ENCODE measurements at places on chromosomes 2 and 18.

- DNase-seq, result no peak
Observed at GRCh38 chr2:133452146-133452545, 116.1 kb downstream of the NCKAP5 start.

- DNase-seq, result no peak
Observed at GRCh38 chr2:8303322-8303832, 378.5 kb upstream of the ID2 start.

DNA sequence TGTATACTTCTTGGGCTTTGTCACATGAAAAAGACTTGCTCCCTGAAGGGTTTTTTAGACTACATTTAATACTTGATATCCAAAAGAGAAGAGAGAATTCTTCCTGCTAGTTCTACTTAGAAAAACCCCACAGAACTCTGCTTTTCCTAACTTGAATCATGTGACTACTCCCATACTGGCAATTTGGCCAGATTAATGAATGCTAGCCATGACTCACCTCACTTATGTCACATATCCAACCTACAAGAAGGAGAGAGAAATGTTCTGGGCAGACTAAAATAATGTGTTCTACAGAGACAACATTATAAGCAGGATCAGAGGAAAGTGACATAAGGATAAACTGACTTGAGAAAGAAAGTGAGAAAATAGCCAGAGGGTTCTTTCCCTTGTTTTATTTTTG is 249.3 kb upstream of the GULP1 start:
- no peak for DNase-seq

DNA sequence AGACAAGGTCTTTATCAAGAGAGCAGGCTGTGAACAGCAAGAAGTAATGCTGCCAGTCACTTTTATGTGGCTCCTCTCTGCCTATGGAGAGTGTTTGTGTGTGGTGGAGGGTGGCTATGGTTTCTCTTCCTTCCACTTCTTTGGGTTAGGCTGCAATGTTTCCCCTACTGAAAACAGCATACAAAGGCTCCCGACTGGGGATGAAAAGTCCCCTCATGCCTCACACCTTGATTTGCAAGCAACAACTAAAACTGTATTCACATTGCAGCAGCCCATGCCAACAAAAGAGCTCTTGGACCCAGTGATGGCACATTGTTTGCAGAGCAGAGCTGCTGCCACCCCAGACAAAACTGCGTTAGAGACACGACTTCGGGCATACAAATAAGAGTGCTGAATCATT is 301.6 kb downstream of the SLC8A1 start:
- no peak for DNase-seq

- no peak for DNase-seq
Observed at GRCh38 chr2:42342795-42343241, 18.2 kb downstream of the COX7A2L start.

DNA sequence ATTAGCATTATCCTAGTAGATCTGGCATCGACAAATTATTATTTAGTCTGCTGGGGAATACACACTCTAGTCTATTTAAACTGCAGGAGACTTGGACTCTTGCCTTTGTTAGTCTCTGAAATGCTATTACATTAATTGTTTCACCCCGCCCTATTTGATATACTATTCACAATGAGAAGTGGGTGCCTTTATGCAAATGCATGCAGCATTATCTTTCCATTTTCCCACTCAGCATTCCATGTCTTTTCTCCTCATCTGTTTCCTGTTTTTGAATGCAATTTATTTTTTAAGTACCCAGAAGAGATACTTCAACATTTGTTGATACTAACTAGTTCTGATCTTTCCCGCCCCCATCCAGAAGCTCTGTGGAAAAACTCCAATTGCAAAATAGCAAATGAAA is 395.3 kb upstream of the NXPH2 start:
- peak; percentile 9 for DNase-seq

- no peak for DNase-seq
Observed at GRCh38 chr18:26540043-26540628, 8.2 kb downstream of the KCTD1 start.

DNA sequence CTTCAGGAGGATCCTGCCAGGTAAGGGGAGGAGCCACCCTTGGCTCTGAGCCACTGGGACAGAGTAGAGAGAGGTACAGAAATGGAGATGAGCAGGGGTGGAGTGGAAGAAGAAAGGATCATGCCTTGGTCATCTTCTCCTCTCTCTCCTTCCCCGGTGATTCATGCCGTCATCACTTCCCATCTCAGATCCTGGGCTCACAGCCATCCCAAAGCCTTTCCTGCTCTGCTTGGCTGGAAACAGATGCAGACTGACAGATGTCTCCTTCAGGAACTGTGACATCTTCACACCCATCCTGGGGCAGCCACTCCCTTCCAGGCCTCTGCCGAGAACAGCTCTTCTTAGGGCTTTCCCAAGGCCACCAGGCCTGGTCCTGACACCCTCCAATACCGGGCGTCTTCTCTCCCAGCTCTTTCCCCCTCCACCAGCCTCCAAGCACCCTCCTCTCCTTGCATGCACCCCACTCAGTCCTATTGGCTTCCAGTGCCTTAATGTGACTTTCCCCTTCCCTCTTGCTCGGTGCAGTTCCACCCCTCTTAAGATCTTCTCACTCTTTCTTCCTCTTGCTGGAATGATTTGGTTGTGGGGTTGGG is 58.3 kb upstream of the TNP1 start:
- DNase-seq, result no peak

DNA sequence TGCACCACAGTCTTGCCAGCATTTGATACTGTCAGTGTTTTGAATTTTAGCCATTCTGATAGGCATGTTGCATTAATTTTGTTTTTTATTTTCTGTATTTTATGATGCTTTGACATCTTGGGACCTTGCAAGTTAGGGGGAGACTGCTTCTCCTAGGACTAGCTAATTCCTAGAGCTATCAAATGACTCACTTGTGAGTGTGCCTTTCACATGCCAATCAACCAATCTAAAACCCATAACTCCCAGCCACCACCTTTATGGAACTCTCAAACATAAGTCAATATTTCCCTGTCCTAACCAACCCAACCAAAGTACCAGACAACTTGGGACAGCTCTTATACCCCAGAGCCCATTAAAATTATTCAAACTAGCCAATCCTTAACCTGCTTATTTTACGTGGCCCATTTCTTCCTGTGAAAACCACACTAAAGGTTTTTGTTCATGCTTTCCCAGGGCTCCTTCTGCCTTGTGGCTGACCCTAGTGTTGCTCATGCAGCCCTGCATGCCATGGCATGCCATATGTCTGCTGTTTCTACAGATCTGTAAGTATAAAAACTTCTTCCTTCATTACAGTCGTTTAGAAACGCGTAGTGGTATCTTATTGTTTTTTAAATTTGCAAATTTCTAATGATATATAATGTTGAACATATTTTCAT is 230.1 kb downstream of the GPD2 start:
- no peak for DNase-seq

GRCh38 chr2:200311139-200311538 is 4.6 kb downstream of the SPATS2L start:
- no peak for DNase-seq

DNA sequence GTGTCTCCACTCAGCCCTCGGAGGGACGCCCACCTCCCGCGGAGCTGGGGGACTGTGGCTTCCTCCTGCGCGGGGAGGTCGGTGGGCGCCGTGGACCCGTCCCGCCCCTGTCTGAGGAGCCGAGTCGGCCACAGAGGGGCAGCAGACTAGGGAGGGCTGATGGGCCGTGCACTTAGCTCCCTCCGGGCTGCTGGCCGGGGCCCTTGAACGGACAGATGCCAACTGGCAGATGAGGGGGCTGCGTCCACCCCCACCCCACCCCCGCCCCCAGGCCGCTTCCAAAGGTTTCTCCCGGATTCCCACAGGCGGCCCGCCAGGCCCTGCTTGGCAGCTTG is 10.4 kb upstream of the UBE2F start:
- DNase-seq, result no peak

- DNase-seq, result no peak
Observed at GRCh38 chr2:19711470-19712372, 190.1 kb downstream of the TTC32 start.

- peak; percentile 34 for DNase-seq
Observed at GRCh38 chr2:159946326-159946999, 116.0 kb downstream of the PLA2R1 start.

GRCh38 chr2:144183727-144184126 is 336.2 kb downstream of the ZEB2 start:
- DNase-seq, result no peak

DNA sequence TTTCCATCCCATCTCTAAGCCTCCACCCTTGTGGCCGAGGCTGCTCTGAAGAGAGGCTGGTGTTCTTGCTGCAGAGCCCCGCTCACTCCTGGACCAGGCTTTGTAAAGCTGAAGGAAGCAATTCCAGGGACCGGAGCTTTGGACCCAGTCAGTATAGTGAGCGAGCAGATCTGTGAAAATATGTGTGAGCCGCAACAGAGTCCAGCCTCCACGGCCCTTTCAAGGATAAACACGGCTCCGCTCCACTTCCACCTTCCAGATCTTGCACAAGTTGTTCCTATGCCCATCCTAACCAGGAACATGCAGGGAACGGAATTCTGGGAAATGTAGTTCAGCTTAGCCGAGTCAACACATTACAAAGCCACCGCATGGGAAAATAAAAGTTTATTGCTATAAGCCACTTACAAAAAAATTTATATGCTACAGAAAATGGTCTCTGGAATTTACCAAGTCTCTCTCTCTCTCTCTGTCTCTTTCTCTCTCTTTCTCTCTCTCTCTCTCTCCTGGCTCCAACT is 151.7 kb upstream of the ZNF521 start:
- no peak for DNase-seq

DNA sequence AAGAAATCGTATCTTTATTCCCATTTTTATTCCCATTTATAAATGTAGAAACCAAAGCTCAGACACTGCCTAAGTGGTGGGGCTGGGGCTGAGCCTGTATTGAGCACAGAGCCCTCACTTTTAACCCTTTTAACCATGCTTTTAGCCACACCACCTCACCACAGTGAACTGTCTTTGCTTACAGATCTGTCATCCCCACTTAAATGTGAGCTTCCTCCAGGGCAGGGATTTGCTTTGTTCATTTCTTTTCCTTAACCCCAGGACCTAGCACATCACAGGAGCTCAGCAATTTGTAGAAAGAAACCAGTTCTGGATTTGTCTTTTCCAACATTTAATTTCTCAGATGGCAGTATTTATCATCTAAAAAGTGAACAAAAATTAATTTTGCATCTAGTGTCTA is 2.2 kb downstream of the BOD1L2 start:
- no peak for DNase-seq

GRCh38 chr18:3669376-3669775 is 219.4 kb downstream of the TGIF1 start:
- DNase-seq, result no peak

- DNase-seq, result no peak
Observed at GRCh38 chr2:176812246-176812775, 400.3 kb upstream of the HNRNPA3 start.

- DNase-seq, result no peak
Observed at GRCh38 chr2:190582736-190583506, 48.4 kb upstream of the NEMP2 start.

DNA sequence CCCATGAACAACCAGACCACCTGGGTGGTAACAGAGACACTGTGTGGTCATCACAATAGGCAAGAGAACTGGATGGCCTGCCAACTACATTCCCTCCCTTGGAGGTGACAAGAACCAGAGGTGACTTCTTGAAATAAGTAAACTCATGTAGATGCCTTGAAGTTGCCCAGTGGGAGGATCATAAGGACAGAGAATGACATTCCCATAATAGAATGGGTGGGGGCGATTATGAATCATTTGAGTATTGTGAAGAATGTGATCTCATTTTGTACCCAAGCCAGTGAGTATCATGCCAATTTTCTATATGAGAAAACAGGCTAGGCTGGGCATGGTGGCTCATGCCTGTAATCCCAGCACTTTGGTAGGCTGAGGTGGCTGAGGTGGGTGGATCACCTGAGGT is 211.4 kb upstream of the GYPC start:
- DNase-seq, result no peak

GRCh38 chr18:75256376-75256775 is 45.8 kb downstream of the TSHZ1 start:
- DNase-seq, result no peak

- DNase-seq, result peak; percentile 22
Observed at GRCh38 chr2:112869258-112869842, 32.8 kb upstream of the IL1B start.

DNA sequence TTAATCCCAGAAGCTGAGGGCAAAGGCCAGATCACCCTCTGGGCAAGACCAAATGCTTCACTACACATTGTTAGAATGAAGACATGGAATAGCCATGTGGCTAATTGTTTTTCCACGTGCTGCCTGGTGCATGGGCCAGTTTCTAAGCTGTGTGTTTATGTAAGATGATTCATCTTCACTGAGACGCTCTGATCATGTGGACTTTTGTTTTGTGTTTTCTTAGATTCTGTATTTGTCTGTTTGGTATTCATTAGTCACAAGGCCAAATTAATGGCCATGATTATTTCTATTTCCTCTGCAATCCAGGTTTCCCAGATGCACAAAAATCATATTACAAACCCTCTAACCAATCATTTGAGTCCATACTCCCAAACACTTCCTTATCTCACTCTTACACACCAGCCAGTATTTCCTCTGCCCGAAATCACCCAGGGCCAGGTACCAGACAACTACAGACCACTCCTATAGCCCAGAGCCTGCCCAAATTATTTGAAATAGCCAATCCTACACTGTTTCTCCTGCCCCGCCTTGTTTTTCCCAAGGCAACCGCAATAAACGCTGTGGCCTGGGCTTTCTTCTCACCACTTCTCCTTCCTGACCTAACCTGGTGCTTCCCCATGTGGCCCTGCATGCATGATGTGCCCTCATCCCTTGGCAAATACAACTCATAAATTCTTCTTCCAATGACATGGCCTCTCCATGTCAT is 94.2 kb upstream of the SP3 start:
- no peak for DNase-seq

Measured in NCI-H1436 treated with DMSO at 0.1 percent for 48 hours (cell line).